ENCODE measurements at places on chromosomes 5 and 9.

DNA sequence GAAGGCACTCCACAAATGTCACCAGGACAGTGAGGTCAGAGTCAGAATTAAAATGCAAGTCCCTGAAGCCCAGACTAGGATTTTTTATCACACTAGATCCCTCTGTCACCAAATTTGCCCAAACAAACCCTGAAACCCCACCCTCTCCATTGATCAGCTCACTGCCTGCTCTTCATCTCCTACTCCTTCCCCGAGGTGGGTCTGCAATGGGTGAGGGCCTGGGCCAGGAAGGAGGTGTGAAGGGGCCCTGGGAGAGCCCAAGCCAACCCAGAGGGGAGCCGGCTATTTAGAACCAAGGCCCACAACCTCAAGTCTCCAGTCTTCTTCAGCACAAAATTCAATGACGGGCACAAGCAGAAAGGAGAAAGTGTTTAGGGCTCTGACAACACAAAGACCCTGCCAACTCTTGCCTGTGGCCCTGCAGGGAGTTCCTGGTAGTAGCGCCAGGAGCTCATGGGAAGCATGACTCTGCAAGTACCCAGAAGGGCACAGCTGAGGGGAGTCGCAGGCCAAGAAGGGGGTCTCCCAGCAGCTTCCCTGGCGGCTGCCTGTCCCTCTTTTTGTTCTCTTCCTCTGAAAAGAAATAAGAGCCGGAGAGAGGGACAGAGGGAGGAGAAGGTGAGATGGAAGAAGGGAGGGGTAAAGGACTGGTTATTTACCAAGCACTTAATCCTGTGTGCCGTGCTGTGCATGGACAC lies 5.5 kb downstream of the FOXI1 start:
- DNase-seq: no peak

GRCh38 chr5:109987970-109988369 lies 298.2 kb downstream of the MAN2A1 start:
- no peak for DNase-seq

DNA sequence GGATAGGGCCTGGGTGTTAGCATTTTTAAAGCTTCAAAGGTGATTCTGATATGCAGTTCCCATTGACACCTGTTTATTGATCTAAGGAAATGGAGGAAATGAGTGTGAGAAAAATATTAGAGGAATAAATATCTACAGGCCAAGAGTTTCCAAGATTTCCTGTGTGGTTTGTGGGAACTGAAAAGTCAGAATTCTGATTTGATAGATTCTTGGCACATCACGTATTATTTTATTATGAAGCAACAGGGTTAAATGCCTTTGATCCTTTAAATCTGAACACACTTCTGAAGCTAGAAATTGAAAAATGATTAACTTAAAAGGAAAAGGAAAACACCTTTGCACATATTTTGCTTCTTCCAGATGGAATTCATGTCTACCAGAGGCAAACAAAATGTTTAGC lies 113.7 kb downstream of the CD180 start:
- DNase-seq: no peak

GRCh38 chr5:40475561-40475960 lies 204.2 kb upstream of the PTGER4 start:
- DNase-seq: no peak

GRCh38 chr9:92977279-92977678 lies 30.0 kb downstream of the FGD3 start:
- no peak for DNase-seq

DNA sequence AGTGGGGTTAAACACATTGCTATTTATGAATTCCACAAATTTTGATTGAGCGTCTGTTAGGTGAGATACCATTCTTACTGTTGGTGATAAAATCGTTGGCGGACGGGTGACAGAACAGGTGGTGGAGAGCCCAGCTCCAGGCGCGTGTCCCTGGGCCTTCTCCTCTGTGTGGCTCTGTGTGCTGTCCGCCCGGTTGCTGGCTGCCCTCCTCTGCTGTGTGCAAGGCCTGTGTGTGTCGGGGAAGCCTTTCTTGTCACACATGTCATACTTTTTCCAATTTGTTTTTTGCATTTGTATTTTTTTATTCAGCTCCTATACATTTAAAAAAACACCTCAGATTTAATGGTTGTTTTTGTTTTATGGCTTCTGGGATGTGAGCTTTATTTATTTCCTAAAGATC lies 33.9 kb downstream of the TENT4A start:
- DNase-seq: no peak

DNA sequence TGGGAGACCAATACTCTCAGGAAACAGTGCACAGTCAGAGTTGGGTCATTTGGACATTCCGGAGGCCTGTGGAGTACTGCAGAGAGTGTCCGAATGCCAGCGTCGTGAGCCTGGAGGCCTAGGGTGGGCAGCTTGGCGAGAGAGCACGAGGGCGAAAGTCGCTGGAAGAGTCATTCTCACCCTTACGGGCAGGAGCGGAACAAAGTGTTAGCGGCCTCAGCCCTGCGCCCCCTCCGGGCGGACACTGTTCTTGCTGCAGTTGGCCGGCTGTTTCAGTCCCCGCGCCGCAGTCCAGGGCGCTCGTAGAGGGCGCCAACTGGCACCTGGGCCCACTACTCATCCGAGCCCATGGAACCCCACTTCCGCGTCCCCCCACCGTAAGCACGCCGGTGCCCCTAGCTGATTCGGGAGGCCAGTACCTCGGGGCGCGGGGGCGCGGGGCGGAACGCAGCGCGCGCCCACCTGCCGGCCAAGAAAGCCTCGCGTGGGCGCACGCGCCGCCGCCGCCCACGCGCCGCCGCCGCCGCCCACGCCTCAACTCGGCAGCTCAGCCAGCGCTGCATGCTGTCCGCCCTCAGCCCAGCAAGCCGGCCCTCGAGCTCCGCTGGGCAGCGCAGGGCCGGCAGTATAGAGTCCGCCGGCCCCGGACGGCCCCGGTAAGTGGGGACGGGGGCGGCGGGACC lies 99.7 kb upstream of the CCL21 start:
- DNase-seq: no peak

DNA sequence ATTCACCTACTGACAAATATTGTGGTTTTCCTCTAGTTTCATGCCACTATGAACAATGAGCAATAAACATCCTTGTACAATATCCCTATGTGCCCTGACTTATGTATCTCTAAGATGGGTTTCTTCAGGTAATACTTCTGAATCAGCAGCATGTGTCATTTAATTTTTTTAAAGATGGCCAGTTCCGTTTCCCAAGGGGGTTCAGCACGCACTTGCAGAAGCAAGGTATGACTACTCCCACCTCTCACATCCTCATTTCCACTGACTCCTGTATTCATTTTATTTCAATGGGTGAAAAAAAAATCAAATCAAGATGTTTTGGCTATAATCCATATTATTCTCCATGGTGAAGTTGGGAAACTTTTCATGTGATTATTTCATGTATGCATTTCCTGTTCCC lies 14.7 kb upstream of the ADAMTS19 start:
- DNase-seq: peak; percentile 14

DNA sequence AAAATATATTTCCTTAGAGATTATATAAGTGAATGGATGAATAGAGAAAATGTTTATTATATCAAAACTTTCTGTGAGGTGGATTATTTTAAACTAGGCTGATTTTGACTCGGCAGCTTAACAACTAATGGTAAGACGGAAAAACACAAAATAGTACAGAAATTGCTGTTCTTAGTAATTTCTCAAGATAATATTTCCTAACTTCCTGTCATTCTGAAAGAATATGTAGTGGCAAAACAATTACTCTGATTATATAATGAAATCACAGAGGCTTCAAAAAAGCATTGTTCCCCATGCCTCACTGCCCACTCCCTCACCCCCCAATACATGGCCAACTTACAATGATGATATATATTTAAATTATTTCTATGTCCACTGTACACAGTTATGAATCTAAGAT lies 85.4 kb downstream of the YTHDC2 start:
- no peak for DNase-seq

GRCh38 chr5:670396-671270 lies 22.5 kb downstream of the TPPP start:
- DNase-seq: no peak

DNA sequence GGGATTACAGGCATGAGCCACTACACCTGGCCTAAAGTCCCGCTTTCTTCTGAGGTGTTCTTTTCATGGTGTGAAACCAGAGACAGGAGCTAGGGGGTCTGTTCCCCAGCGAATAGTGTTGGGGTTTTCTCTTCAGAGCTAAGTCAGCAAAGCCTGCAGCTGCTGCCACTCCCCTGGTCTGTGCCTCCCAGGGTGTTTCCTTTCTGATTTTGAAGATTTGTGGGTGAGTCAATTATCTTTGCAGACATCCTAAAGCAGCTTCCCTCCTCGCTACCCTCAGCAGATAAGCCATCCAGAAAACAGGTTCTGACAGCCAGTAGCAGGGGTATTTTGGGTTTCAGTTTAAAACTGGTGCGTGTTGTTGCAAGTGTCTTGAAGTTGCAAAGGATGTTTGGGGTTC lies 72.0 kb upstream of the IQGAP2 start:
- peak; percentile 26 for DNase-seq
